ENCODE measurements at places on chromosomes 11 and 22.

- no peak for DNase-seq
Measured at GRCh38 chr22:35648066-35649025, at the start of gene APOL6. APOL6 (plus strand) TSS chr22:35648446; CDS start chr22:35656426, 7,980 bp downstream.

- DNase-seq, result no peak
Measured at GRCh38 chr11:134944986-134945385, 532.9 kb upstream of the B3GAT1 start.

DNA sequence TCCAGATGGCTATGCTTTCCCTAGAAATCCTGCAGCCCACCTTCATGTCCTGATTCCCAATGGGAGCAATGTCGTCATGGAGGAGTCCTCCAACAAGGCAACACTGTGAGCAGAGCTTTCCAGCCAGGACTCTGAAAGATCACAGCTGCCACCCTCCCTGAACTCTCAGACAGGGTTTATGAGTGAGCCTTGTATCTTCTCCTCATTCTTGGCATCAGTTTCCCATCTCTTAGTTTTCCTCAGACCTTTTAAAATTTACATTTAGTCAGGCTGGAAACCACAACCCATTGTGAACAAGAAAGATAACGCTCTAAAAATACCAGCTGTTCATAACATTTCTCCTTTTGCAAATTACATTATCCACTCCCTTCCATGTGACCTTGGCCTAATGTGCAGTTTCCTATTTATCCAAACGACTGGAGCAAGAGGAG, 15.6 kb upstream of the LYVE1 start:
- DNase-seq, result no peak

GRCh38 chr11:69241075-69241740, 52.7 kb upstream of the MYEOV start:
- no peak for DNase-seq

DNA sequence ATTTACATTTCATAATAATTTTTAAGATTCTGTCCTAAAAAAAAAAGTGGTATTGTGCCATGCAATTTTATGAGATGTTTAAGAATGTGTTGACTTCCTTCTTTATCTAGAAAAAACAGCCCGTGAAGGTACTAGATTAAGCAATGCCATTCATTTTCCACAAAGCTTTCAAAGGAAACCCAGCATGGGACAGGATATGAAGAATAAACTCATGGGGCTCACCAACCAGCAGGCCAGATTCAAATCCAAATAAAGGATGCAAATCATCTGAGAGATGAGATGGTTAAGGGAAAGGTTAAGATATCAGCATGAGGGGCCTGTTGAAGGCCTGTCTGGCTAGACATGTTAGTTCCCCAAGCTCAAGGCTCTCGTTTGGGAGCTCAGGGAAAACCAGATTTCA, 199.1 kb downstream of the SWAP70 start:
- DNase-seq, result no peak

DNA sequence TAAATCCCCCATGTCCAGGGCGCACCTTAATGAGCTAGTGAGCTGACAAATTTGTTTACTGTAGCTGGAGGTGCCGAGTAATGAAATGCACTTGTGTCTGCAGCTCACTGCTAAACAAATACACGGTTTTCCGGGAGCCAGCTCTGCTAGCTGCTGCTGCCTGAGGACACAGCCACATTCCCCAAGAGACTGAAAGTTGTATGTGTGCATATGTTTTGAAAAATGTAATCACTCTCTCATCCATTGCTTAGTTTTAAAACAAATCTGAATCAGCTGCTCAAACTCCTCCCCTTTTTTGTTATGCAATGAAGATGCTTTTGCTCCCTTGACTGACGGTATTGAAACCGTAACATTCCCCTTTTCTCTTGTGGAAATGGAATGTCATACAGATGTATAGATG, 62.4 kb upstream of the NNMT start:
- no peak for DNase-seq

GRCh38 chr22:38881464-38881871, 9.5 kb upstream of the CBX6 start:
- DNase-seq, result no peak

DNA sequence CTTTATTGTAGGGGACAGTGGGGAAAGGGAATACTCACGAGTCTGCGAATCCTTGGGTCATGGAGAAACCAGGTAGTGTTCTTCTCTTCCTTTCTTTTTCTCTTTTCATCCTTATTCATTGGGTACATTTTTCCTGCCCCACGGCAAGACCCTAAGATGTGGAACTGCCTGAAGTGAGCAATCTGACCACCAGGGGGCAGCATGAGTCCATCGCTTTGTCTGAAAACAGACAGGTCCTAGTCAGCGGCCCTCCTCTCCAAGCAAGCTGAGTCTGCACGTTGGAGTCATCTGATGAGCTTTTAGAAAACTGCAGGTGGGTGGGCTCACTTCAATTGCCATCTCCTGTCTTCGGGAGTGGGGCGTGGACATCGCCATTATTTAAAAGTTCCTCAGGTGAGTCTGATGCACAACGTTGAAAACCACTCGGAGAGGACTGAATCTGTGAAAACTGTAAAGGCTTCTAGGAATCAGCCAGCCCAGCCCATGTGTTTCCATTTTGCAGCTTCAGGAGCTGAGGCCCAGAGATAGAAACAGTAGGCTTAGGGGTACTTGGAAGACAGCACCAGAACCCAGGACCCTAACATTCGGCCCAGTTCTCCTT, 34.0 kb upstream of the FBXO3 start:
- peak; percentile 58 for DNase-seq

GRCh38 chr11:109388982-109389381, 33.0 kb upstream of the C11orf87 start:
- no peak for DNase-seq

- no peak for DNase-seq
Measured at GRCh38 chr11:71352226-71352625, 96.0 kb downstream of the DHCR7 start.

GRCh38 chr11:75534259-75535069, 8.7 kb upstream of the GDPD5 start:
- no peak for DNase-seq

DNA sequence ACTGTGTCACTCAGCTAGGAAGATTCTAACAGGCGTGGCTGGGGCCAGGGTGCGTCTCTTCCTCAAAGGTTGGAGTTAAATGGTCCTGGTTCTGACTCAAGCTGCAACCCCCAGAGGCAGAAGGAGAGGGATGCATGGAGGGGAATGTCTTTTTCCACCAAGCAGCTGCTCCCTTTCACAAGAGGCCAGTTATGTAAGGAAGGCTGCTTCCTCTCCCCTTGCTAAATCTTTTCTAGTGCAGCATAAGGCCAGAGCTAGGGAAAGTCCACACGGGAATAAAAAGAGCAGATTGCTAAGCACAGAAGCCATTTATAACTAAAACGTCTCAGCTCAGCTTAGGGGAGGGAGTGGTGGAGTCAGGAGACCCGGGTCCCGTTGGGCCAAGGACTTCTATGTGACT, 10.0 kb downstream of the PVALB start:
- no peak for DNase-seq

- DNase-seq, result no peak
Measured at GRCh38 chr11:10221342-10221741, 72.7 kb downstream of the SBF2 start.

DNA sequence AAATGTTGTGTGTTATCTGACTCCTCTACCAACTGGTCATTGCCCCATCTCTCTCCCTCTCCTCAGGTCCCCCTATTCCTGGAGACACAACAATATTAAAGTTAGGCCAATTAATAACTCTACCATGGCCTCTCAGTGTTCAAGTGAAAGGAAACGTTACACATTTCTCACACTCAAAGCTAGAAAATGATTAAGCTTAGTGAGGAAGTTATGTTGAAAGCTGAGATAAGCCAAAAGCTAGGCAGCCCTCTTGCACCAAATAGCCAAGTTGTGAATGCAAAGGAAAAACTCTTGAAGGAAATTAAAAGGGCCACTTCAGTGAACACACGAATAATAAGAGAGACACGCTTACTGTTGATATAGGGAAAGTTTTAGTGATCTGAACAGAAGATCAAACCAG, 6.9 kb downstream of the DLG2 start:
- DNase-seq, result no peak

GRCh38 chr11:130606781-130607511, 158.5 kb downstream of the ADAMTS15 start:
- DNase-seq, result no peak

DNA sequence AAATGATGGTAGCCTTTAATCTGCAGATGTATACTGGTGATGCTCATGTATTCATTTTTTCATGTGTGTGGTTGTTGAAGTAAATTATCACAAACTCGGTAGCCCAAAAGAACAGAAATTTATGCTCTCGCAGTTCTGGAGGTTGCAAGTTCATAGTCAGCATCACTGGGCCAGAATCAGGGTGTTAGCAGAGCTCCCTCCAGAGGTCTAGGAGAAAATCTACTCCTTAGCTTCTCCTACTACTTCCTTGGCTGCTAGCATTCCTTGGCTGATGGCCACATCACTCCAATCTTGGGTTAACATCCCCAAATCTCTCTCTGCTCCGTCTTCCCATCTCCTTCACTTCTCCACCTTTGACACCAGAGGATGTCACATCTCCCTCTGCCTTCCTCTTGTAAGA, 45.3 kb upstream of the GALNT18 start:
- no peak for DNase-seq

GRCh38 chr11:125272821-125273220, 108.3 kb downstream of the PKNOX2 start:
- no peak for DNase-seq

DNA sequence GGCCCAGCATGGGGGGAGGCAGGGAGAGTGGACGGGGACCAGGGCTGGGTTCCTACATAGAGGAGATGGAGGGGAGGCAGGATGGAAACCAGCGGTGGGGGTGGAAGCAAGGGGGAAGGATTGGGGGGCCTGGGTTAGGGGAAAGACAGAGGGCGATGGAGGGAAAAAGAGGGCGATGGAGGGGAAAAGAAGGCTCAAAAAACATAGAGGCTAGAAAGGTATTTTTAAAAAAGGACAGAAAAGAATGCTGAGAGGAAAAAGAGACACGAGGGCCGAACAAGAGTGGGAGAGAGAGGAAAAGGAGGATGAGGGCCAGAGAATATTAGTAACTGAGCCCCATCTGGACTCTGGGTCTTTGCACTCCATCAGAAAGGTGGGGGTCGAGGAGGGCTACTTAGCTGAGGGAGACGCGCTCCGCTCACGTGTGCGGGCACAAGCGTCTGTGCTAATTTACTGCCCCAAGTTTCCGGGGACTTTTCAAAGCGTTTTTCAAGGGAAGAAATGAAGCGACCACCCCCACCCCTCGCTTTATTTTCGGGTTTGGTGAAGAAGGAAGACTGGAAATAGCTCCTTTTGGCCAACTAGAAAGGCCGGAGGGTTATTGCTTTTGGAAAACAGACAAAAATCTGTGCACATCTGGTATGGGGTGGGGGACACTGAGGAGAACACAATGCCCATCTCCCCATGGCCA, 14.5 kb downstream of the PAX6 start:
- no peak for DNase-seq

- no peak for DNase-seq
Measured at GRCh38 chr22:25143156-25144076, 56.2 kb upstream of the CRYBB3 start.

GRCh38 chr11:72528121-72528520, 93.8 kb upstream of the CLPB start:
- DNase-seq, result no peak

GRCh38 chr22:35596821-35597220, 20.3 kb downstream of the MB start:
- DNase-seq, result no peak

GRCh38 chr22:47195484-47196165, 433.2 kb downstream of the TBC1D22A start:
- no peak for DNase-seq

GRCh38 chr11:8296872-8297271, 33.2 kb upstream of the LMO1 start:
- no peak for DNase-seq

DNA sequence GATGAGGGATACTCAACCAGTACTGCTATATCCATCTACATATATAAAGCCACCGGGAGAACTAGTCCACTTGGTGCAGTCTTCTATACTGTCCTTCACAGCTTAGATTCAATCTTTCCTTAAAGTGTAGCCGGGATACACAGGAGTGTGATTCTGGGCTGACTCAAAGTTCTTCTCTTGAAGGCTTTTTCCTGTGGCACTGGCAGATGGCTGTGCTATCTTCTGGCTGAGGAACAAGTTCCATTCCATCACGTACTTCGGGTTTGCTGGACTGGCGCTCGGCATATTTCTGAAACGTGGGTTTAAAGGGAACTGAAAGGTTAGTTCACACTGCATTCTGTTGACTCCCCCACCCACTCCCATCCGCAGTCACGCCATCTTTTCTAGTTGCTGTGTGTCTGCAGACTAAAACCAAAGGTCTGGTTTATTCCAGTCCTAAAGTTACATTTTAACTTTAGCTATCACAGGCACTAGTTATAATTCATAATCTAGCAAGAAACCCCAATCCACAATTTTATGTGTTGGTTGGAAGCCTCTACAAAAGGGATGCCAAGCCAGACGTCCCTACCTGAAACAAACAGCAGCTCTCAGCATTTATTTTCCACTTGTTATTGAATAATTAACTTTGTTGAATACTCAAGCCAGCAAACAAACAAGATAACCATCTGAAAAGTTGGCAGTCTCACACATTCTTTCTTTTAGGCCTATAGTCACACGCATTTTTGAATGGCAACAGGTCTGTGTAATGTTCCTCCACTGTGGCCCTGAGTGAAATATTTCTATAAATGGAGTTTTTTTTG, 7.5 kb upstream of the C11orf65 start:
- DNase-seq, result no peak

GRCh38 chr22:43007519-43008102, 7.3 kb downstream of the PACSIN2 start:
- DNase-seq, result no peak

GRCh38 chr11:122040464-122040863, 75.6 kb downstream of the BLID start:
- no peak for DNase-seq

- no peak for DNase-seq
Measured at GRCh38 chr11:37511425-37511933, 913.4 kb upstream of the RAG2 start.

- DNase-seq, result no peak
Measured at GRCh38 chr22:17787716-17788330, 13.6 kb upstream of the BID start.

DNA sequence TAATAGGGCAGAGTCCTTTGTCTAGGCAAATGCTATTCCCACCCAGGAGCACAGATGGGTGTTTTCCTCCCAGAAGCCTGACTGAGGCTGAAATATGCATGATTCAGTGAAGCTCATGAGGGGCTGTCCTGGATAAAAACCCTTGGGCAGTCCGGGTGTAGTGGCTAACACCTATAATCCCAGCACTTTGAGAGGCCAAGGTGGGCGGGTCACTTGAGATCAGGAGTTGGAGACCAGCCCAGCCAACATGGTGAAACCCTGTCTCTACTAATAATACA, 48.6 kb upstream of the LMO2 start:
- no peak for DNase-seq

GRCh38 chr11:58963551-58964104, 24.3 kb downstream of the GLYATL1 start:
- no peak for DNase-seq

- no peak for DNase-seq
Measured at GRCh38 chr11:17845431-17845881, 110.9 kb downstream of the KCNC1 start.
